ENCODE measurements at places on chromosomes 5 and 9.
A peak's percentile ranks its signal among the peaks of the same experiment; 100 is the strongest.

DNA sequence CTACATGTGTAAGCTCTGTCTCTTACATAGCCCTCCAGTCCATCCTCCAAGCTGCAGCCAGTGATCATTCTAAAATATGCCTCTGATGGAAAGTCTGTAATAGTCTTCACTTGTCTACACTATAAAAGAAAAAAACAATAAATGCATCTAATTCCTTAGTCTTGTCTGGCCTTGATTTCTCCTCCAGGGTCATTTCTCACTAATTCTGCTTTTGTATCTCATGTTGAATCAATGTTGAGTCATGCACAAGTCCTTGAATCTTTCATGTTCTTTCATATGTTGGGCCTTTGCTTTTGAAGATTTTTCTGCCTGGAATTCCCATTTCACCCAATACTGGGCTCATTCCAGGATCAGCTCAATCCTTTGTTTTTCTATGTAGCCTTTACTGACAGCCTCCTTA is 121.1 kb upstream of the TRIM32 start:
- no peak for DNase-seq

DNA sequence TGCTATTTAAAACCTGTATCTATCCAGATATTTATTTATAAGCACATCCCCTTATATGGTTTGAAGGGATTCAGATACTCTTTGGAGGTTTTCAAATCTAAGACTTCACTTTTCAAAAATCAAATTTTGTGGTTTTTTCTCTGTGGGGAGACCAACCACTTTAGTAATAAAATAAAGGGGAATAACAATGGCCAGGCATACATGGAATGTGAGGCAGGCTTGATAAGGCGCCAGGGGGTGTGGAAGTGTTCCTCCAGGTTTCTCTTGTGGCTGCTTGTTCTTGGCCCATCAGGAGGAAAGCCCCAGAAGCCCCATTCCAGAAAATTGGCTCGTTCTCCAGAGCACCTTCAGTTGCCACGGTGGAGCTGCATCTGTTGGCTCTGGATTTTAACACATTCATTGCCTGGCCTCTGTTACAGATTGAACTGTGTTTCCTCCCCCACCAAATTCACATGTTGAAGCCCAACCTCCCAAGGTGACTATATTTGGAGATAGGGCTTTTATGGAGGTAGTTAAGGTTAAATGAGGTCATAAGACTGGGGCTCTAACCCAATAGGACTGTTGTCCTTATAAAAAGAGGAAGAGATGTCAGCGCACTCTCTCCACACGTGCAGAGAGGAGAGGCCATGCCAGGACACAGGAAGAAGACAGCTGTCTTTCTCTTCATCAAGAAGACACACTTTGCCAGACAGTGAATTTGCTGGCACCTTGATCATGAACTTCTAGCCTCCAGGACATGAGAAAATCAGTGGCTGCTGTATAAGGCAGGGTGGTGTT is 195.9 kb downstream of the TMEM38B start:
- DNase-seq = no peak

- DNase-seq = peak; percentile 83
These were observed at the start of gene ADAMTS12 for GRCh38 chr5:33891788-33892619. ADAMTS12 (minus strand) TSS chr5:33891990; CDS start chr5:33891856, 134 bp downstream.

DNA sequence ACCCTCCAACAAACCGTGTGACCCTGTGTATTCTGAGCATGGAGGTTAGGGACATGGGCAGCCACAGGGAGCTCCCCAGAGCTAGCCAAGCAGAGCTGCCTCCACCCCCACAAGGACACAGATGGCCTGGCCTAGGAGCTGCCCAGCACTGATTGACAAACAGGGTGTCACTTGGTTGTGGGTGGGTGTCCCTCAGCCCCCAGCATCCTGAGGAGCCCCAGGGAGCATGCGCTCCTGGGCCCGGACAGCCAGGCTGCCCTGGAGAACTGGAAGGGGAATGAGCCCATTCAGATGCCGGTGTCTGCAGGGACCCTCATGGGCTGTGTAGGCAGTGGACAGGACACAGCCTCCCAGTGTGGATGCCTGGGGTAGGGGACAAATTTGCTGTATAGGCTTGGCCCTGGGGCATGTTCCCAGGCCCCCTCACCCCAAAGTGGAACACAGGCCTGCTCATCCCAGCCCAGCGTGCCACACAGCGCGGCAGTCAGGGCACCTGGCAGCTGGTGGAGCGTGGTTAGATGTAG is 124.8 kb upstream of the LMX1B start:
- DNase-seq = no peak

DNA sequence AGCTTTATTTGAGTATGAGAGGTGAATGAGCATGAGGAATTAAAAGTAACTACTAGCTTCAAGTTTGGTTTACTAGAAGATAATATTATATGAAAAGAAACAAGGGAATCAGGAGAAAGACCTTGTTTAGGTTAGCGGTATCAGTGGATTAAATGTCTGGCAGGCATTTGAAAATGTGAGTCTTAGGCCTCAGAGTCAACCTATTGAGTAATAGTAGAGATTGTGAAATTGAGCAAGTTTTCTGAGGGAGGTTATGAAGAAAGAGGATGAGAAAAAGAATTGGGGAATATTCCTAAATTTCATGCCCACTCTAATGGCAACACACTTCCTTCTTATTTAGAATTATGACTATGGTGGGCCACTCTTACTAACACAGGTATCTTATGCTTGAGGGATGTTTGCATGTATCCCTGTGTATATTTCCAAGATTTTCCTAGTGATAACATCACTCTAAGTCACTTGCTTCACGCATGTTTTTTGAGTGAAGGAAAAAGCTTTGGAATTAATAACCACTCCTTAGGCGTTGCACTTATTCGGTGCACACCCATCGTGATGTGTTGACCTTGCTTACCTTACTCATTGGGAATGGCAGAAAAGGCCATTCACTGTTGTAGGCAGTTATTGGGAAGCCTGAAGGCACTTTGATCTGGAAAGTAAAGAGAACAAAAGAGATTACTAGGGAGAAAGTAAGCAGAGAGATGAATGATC is 8.2 kb upstream of the ELL2 start:
- DNase-seq = no peak

DNA sequence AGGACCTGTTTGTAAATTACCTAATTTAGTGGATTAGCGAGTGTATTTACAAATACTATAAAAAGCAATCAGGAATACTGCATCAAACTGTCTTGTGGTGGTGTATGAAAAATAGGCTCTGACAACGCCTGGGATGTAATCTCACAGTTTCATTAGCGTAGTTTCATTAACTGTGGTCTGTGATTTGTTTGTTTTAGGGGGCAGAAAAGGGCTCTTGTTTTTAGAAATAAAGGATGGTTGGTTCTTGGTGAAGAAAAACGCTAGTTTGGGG is 1.4 kb downstream of the SLC44A1 start:
- DNase-seq = no peak

- peak; percentile 9 for DNase-seq
These were observed 227.1 kb downstream of the ARHGEF28 start for GRCh38 chr5:73853091-73853490.

- no peak for DNase-seq
These were observed 621 bp upstream of the GCNT4 start for GRCh38 chr5:75053054-75053303.

- DNase-seq = peak; percentile 46
These were observed 55.9 kb upstream of the ORM1 start for GRCh38 chr9:114266969-114267368.

GRCh38 chr5:1007681-1008450 is 736 bp upstream of the NKD2 start:
- no peak for DNase-seq

- no peak for DNase-seq
These were observed 228.9 kb downstream of the KIAA0825 start for GRCh38 chr5:94389515-94389899.

DNA sequence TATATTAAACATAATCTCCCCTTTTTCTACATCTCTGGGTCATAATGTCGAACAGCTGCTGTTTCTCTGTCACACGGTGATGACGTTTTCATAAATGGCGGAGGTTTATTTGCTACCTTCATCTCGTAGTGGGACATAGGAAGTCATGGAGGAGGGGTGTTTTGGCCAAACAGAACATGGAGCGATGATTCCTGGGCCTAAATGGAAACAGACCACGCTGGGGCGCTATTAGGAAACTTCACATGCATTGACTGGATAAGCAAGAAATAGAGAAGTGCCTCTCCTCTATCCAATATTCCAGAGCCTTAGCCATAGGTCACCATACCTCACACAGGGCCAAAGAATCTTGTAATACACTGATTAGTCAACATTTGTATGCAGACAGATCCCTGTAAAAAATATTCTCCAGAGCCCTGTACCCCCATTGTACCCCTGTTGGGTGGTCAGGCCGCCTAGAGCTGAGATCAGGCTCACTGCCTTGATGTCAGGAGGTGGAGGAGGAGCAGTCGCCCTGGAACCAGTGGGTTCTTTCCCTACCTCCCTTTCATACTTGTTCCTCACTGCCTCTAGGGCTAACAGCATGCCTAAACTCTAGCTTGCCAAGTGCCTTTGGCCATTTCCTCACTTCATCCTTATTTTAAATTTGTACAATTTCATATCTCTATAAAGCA is 77.8 kb upstream of the SPIN1 start:
- no peak for DNase-seq

DNA sequence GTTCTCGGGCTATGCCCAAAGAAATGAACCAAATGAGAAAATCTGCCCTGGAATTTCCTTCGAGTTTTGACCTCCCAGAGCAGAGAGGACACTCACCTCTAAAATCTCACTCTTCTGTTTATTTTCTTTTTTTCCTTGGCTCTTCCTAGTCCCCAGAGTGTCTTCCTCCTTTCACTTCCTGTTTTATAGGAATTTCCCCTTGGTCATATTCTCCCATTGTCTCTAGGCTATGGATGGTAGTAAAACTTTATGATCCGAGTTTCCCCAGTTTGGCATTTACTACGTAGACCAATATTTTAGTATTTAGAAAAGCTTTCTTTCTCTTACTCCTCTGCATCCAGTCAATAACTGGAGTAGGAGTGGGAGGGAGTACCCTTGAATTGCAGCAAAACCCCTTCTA is 354.5 kb upstream of the ZNF608 start:
- DNase-seq = no peak

DNA sequence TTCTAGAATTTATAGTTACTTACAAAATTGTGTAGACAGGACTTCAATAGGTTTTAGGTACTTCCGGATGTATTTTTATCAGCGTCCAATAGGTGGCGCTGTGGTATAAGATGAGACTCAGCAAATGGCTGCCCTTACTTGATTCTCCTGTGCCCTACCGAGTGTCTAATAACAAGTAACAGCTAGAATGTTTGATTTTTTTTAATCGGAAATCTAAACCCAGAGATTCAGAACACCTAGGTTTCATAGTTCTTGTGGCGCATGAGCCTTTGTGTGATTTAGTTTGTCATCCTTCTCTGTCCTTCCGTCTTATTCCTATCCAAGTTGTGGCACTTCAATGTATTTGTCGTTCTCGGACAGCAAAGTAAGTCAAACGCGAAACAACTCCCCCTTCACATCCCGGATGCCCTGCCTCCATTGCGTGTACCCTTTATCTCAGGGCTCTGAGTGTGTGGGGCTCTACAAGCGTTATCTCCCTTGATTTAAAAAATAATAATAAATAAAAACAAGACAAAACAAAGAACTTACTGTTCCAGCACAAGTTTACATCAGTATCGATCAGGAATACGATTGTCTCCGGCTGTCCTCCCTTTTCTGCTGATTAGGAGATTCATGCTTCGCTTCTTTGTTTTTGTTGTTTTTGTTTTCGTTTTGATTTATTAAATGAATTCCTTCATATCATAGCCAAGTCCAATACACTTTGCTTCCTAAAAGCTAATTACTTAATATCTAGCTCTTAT is 50.7 kb upstream of the SLC30A5 start:
- DNase-seq = peak; percentile 74

- no peak for DNase-seq
These were observed 68.2 kb downstream of the CDC14B start for GRCh38 chr9:96551403-96551802.

- no peak for DNase-seq
These were observed 39.8 kb upstream of the NXNL2 start for GRCh38 chr9:88494983-88495721.

GRCh38 chr5:35195472-35195852 is 34.8 kb downstream of the PRLR start:
- DNase-seq = no peak

- DNase-seq = no peak
These were observed 12.8 kb upstream of the PDZD2 start for GRCh38 chr5:31626156-31626555.

DNA sequence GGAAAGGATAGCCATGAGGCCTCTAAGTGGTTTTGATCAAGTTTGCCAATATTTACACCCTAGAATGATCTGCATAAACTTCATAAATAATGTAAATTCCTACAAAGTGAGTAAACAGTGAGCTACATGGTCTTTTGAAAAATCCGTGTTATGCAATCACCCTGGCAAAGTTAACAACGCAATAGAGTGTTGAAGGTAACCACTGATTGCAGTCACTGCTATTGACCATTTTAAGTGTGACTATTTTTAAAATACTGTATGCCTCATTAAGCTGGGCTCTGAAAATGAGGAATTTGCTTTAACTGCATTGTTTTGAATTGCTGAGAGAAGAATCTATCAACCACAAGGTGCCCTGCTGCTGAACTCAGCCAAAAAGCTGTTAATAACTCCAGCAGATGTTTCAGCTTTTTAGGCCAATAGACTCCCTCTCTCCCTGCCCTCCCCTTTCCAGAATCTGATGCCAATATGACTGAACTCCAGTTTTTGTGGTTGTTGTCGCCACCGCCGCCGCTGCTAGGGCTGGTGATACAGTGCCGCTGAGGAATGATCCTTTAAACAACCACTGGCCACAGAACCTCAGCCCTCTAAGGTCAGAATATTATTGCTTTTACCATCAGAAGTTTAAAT is 35.3 kb upstream of the SMARCA2 start:
- peak; percentile 54 for DNase-seq

GRCh38 chr5:9374025-9374424 is 171.8 kb downstream of the SEMA5A start:
- no peak for DNase-seq

DNA sequence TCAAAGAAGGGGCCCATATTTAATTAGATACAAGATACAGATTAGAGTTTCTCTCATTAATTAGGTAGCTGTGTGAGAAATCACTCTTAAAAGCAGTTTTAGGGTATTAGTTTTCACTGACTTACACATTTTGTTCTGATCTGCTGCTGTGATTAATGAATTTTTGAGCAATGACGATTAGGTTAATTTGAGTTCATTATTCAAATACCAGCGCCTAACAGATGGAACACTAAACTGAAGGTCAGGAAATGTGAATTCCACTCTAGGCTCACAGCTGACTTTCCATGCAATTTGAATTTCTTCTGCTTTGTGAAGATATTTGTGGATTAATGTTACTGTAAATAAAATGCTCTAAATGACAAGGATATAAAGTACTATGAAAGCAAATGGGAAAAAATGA is 380.6 kb downstream of the ADGRV1 start:
- no peak for DNase-seq

DNA sequence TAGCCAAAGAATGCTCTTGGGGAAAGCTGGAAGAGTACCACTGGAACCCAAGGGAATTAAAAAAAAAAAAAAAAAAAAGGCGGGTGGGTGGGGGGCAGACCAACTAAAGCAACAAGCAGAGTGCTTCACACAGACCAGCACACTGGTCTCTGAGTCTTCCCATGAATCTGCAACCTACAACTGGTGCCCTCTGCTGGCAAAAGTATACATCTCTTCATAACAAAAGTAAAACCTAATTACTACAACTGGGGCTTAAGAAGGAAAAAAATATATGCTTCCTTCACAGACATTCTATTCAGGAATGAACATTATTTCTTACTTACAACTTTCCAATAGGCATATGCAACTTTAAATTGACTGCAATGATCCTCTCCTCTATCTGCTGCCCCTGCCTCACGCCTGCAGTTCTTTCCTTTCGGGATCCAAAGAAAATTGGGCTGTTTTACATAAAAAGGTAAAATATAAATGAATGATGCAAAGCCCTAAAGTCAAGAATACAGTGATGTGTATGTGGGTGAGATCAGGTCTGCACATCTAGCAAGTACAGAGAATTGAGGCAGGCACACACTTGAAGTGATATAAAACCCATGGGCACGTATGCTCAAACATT is 7.2 kb upstream of the KLHL3 start:
- peak; percentile 48 for DNase-seq

Measured in AG08396 (cell line).